Right atrium auricular region (tissue), 2 donors: ENCODE measurements at places on chromosomes 3 and 15. TPM values are rescaled to one million over a fixed set of nuclear protein-coding genes. Genes with fewer than 3 reads are reported as not detected.

DNA sequence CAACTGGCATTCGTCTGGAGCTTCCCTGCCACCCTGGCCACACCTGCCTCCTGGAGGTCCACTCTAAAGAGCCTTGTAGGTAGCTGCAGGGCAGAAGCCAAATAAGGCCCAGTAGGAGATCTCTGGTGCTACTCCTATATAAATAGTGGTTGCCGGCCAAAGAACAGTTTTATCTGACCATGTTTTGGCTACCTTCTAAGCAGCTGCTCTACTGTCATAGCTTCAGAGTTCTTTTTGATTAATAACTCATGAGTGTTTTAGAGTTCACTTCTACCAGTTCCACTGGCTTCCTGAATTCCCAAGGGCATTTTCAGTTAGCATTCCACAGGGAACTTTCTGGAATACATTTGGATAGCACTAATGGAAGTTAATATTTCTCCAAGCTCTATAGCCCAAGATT, 154.6 kb downstream of the B3GALNT1 start:
- H3K36me3 ChIP-seq = no peaks in the 10 kb centered on the region
- H3K27me3 ChIP-seq = no peaks in the 10 kb centered on the region
- no peak for DNase-seq
- H3K4me3 ChIP-seq = no peak overlapping the region
- no peaks in the 10 kb centered on the region for H3K4me1 ChIP-seq

GRCh38 chr3:31409866-31410265, 122.9 kb upstream of the STT3B start:
- no peaks in the 10 kb centered on the region for H3K36me3 ChIP-seq
- H3K27me3 ChIP-seq = no peaks in the 10 kb centered on the region
- no peaks in the 10 kb centered on the region for H3K4me1 ChIP-seq

DNA sequence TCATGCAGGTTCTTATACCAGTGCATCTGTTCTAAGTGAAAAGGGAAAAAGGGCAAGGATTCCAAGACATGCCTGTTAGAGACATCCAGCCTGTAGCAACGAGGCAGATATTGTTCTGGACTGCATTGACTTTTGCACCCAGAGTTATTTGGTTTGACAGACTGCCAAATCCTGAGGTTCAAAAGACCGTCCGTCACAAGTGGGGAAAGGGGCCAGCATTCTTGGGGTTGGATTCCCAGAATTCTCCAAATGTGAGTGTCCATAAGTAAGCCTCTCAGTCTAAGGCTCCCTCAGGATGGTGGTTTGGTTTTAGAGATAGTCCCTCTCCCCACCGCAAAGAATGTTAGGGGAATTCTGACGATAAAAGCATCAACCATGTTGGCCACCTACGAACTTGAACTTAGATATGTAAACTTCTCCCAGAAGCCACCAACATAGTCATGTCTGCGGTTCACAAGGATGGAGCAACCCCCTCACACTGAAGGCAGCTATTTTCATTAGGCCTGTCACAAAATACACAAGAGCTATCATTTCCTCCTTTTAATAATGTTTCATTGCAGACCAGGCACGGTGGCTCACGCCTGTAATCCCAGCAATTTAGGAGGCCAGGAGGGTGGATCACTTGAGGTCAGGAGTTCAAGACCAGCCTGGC, 13.6 kb upstream of the LACTB start:
- no peaks in the 10 kb centered on the region for H3K4me1 ChIP-seq
- H3K4me3 ChIP-seq = no peak overlapping the region
- no peaks in the 10 kb centered on the region for H3K27me3 ChIP-seq
- H3K36me3 ChIP-seq = no peaks in the 10 kb centered on the region

RHOV gene
- total RNA-seq = not detected

- H3K4me1 ChIP-seq = peaks cover 27% of the 10 kb centered on the region
- H3K4me3 ChIP-seq = no peak overlapping the region
- DNase-seq = no peak
Observed at GRCh38 chr15:34331809-34332208, 5.8 kb downstream of the SLC12A6 start.

DNA sequence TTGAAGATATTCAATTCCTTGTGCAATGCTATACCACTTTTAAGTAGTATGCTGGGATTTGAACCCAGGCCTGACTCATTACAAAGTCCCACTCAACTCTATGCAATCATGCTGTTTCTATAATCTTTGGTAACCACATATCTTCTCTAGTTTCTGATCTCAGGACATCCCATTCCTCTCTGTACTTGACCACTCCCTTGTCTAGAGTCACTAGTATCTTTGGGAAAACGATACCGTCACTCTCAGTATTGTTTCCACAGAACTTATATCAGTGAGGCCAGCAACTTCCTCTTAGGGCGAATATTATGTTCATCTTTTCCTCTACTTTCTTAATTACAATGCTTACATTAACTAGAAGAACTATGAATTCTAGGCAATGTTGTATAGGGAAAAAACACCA, 137.3 kb upstream of the TSPAN3 start:
- H3K27ac ChIP-seq = no peak overlapping the region
- DNase-seq = no peak
- no peaks in the 10 kb centered on the region for H3K36me3 ChIP-seq

DNA sequence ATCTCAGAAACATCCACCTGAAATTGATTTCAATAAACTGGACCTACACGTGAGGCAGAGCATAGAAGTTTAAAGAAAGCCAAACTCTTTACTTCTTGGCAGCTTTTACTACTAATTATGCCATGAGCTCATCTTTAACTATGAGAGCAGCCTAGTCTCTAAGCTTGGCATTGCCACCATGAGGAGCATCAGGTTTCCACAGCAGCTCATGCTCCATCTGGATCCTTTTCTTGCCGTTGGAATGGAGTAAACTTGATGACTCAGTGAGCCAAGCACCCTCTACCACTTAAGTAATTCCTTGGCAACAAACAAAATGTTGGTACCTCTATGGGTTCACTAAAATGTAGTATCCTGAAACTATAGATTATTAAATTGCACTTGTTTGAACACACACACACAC, 583.2 kb downstream of the EPHA3 start:
- H3K27me3 ChIP-seq = no peaks in the 10 kb centered on the region
- no peaks in the 10 kb centered on the region for H3K36me3 ChIP-seq
- H3K4me3 ChIP-seq = no peak overlapping the region
- H3K4me1 ChIP-seq = no peaks in the 10 kb centered on the region
- no peak for DNase-seq

GRCh38 chr15:90071220-90071807, 31.0 kb downstream of the IDH2 start:
- no peaks in the 10 kb centered on the region for H3K27me3 ChIP-seq
- H3K27ac ChIP-seq = no peak overlapping the region
- H3K36me3 ChIP-seq = peaks cover 21% of the 10 kb centered on the region
- H3K4me1 ChIP-seq = peaks cover 9% of the 10 kb centered on the region
- H3K4me3 ChIP-seq = no peak overlapping the region

DNA sequence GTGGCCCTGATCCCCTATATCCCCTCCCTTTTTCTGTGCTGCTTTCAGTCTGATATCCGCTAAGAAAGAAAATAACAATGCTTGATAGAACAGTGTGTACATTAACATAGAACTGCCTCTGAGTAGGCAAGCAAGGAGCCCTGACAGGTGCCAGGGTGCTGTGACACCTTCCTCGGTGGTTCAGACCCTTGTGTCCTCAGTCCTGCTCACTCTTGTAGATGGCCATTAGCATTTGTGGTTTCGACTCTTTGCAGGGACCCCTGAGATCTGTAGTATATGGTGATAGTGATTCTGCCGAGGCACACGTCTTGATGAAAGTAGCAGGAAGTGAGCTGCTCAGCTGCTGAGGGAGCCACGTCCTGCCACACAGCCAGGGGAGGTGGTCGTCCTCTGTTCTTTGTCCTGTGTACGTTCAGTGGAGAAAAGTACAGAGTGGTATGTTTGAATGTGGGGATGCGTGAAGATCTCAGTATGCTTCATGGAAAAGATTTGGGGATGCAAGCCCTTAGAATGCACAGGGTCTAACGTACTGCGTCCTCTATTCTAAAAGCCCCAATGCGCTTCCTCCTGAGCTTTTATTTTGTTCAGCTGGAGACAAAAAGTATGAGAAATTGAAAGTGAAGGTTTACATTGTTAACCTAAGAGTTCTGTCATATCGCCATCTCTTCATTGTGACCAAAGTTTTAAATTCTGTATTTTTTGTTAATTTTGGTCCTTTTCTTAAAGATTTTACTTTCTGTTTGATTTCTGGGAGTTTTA, 35.4 kb downstream of the PXYLP1 start:
- no peak overlapping the region for H3K27ac ChIP-seq
- H3K27me3 ChIP-seq = no peaks in the 10 kb centered on the region
- H3K4me3 ChIP-seq = no peak overlapping the region
- DNase-seq = no peak

DNA sequence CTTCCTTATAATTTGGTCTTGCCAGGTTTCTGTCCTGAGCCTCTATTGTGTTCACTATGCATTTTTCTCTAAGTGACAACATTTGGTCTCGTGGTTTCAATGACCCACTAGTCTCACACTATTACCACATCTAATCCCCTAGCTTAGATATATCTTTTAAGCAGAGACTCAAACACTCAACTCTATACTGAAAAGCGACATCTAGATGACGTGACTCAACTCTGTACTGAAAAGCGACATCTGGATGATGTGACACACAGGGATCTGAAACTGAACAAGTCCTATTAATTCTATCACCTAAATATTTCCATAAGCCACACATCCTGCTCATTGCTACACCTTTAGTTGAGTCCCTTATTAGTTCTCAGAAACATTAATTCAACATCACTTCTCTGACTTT, 141.7 kb upstream of the MBNL1 start:
- H3K4me1 ChIP-seq = no peaks in the 10 kb centered on the region
- no peak overlapping the region for H3K4me3 ChIP-seq
- DNase-seq = no peak
- no peaks in the 10 kb centered on the region for H3K27me3 ChIP-seq

DNA sequence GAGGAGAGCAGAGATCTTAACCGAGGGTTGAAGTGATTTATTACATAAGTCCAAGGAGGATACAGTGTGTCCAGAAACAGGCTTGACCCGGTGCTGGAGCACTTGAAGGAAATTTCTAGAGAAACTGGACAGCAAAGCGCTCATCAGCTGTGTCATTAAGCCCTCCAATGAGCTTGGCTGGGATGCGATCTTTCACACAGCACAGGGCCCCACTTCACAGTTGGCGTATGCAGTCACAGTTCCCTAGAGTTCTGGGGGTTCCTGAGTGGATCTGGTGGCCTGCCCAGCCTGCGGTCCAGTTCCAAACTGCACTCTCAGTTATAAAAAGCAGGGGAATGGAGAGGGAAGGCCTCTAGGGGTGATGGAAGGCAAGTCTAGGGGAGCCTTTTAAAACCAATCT, 13.6 kb downstream of the ST8SIA2 start:
- H3K36me3 ChIP-seq = no peaks in the 10 kb centered on the region
- no peak overlapping the region for H3K27ac ChIP-seq
- H3K4me3 ChIP-seq = no peak overlapping the region
- no peak for DNase-seq

- no peaks in the 10 kb centered on the region for H3K27me3 ChIP-seq
- no peaks in the 10 kb centered on the region for H3K36me3 ChIP-seq
- H3K4me3 ChIP-seq = no peak overlapping the region
- no peaks in the 10 kb centered on the region for H3K4me1 ChIP-seq
Observed at GRCh38 chr3:143276592-143276991, 157.0 kb downstream of the CHST2 start.

DNA sequence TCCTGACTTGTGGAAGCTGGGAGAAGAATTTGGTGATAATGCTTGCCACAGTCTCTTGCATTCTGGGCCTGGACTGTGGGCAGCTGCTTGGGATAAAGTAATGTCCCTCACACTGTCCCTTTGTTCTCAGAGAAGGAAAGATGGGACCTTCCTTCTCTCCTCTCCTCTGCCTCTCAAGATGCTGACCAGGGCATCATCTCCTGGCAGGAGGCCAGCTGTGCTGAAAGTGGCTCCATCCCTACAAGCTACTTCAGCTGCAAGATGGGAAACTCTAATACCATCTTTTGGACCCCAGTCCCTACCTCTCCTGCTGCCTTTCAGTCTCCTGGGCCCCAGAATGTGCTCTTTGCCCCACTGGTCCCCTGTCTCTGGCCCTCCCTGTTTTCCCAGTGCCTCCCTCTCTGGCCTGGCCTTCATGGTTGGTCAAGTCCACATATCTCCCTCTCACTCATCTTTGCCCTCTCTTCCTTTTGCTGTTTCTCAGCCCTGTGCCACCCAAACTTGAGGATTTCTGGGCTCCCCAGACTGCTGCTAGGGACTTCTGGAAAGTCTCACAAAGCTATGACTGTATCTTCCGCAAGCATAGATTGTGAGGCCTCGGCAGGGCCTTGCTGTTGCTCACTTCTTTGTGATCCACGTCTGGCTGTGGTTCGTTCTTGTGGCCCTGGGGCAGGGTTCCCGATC, 7.1 kb upstream of the SLC6A20 start:
- H3K27ac ChIP-seq = no peak overlapping the region
- H3K4me1 ChIP-seq = no peaks in the 10 kb centered on the region
- no peak for DNase-seq
- no peak overlapping the region for H3K4me3 ChIP-seq

NKIRAS1 gene
- total RNA-seq = 19.8 TPM

PRRT3 gene
- total RNA-seq = 1.9 TPM

DNA sequence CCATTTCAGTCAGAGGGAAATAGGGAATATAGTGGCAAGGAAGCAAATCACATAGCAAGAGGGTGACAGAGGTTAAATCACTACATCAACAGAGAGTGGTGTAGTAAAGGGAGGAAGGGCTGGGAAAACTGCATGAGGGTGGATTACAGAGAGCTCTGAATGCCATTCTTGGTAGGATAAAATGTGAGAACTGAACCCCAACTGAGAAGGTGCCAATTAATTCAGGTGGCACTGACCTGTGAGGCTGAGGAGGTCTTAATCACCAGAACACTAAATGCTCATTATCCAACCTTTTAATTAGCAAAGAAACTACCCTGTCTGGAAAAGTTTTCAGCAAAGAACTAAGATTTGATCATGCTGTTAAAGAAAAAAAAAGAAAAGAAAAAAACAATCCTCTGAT, 202.7 kb downstream of the LRRN1 start:
- H3K27me3 ChIP-seq = no peaks in the 10 kb centered on the region
- no peaks in the 10 kb centered on the region for H3K36me3 ChIP-seq
- no peaks in the 10 kb centered on the region for H3K4me1 ChIP-seq
- no peak for DNase-seq
- no peak overlapping the region for H3K4me3 ChIP-seq

DNA sequence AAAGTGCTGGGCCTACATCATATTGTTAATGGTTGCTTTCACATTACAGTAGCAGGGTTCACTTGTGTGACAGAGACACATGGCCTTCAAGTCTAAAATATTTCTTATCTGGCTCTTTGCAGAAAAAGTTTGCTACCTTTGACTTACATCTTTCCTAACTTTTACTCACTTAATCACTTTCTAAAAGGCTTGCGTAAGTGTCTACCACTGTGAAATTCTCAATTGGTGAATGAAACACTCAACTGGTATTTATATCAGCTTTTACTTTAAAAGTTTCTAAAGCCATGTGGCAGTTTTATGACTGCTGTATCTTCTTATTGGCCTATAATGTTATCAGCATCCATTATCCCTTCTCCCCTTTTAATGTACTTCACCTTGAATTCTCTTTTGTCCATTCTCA, 554.5 kb downstream of the ZIC1 start:
- H3K4me1 ChIP-seq = no peaks in the 10 kb centered on the region
- no peaks in the 10 kb centered on the region for H3K36me3 ChIP-seq
- no peaks in the 10 kb centered on the region for H3K27me3 ChIP-seq
- H3K4me3 ChIP-seq = no peak overlapping the region
- no peak overlapping the region for H3K27ac ChIP-seq
- no peak for DNase-seq

ANKUB1 gene
- not detected for total RNA-seq

GRCh38 chr3:143824735-143825385, 23.4 kb downstream of the SLC9A9 start:
- H3K27ac ChIP-seq = no peak overlapping the region
- no peaks in the 10 kb centered on the region for H3K4me1 ChIP-seq
- H3K36me3 ChIP-seq = no peaks in the 10 kb centered on the region
- no peak overlapping the region for H3K4me3 ChIP-seq
- no peak for DNase-seq
- H3K27me3 ChIP-seq = no peaks in the 10 kb centered on the region
